ENCODE measurements at places on chromosomes 7 and 10.

GRCh38 chr7:42010751-42011150 lies 226.3 kb downstream of the GLI3 start:
- no peak for DNase-seq

DNA sequence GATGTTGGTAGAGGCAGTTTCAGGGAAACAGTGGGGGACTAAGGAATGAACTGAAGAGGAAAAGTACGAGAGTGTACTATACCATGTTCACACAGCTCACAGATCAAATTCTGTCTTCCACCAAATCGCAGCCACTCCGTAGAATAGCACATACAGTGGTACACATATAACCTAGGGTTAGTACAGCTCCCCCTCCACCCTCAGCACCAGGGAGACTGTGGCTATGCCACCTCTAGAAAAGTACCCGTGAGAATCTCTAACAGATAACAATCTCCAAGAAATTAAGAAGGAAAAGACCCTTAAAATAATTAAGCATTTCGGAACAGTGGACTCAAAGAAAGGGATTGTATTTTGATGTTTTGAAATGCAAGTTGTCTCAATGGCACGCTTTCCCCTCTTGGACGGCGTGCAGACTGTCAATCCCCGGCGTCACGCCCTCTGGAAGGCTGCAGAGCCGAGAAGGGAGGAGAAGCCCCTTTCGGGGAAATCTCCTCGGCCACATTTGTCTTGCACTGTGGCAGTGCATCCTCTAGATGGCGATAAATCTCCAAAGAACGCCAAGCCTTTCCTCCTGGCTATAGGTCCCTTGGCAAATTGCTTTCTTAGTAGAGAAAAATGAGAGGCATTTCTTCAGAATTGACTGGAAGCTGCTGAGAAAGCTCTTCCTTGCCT lies 345.0 kb downstream of the REEP3 start:
- no peak for DNase-seq

GRCh38 chr10:127195571-127196281 lies 665 bp downstream of the INSYN2A start:
- DNase-seq: no peak

DNA sequence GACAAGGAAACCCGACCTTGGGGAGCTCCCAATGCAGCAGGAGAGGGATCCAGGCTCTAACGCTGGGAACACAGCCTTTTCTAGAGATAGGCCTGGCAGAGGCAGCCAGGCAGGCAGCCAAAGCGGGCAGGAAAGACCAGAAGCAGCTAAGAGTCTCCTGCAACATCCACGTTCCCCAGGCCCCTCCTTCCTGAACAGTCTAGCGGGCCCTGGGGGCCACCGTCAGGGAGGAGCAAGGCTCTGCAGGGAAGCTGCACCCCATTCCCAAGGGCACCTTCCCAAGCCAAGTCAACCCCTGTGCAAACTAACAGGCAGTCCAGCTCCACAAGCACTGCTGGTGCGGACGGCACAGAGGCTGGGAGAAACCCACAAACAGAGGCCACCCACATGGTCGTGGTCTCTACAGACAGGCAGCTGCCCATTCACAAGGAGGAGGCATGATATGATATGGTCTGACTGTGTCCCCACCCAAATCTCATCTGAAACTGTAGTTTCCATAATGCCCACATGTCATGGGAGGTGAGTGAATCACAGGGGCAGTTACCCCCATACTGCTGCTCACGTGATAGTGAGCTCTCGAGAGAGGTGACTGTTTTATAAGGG lies 115.7 kb downstream of the MAD1L1 start:
- DNase-seq: no peak

- peak; percentile 49 for DNase-seq
Observed at GRCh38 chr7:149496642-149497391, 792 bp downstream of the ZNF746 start.

DNA sequence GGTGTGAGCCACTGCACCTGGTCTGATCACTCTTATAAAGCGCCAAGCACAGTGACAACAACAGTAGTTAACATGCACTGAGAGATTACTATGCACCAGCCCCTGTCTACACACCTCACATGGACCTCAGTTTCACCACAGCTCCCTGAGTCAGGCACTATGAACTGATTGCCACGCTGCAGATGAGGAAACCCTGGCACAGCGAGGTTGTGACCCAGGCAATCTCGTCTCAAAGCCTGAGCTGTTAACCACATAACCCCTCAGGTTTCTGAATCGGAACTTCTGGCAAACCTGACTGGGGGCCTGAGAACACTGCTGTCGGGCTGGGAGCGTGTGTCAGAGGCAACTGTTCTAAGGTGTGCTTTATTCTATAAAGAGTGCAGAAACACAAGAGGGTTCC lies 150.8 kb downstream of the RNF216 start:
- DNase-seq: no peak

DNA sequence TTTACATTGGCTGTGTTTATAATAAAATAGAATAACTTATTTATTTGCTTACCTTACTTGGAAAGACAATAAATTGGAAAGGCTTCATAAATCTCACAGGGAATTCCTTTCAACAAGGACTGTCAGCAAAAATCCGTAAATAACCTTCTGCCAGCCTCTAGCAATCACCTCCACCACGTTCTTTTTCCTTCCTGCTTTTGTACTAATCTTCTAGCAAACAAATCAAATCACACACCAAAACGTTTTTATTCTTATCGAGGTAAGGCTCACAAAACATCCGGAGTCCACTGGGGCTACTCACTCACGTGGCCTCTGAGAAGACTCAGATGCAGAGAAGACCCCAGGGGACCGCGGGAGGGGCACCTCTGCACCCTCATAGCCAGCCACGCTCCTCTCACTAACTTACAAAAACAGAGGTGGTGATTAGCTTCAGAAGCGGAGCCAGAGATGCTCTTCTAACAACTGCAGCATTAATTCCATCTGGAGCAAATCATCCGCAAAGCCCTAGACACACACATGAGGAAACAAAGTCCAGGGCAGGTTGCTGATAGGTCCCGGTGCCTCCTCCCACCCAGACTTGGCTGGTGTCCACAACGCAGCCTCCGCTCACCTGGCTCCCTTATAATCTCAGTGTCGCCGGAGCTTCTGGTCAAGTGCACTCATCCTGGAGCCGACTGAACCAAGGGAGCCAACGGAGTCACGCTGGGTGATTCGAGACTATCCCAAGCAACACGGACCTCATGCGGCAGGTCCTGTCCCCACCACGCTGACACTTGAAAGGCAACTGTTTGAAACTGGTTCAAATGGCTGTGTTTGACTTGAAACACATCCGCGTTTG lies 22.5 kb downstream of the CTBP2 start:
- DNase-seq: no peak
